Endothelial cell (in vitro differentiated cells): ENCODE measurements at places on chromosomes 7 and 10.

- DNase-seq = no peak
These were observed 86.9 kb downstream of the DAGLB start for GRCh38 chr7:6360841-6361240.

DNA sequence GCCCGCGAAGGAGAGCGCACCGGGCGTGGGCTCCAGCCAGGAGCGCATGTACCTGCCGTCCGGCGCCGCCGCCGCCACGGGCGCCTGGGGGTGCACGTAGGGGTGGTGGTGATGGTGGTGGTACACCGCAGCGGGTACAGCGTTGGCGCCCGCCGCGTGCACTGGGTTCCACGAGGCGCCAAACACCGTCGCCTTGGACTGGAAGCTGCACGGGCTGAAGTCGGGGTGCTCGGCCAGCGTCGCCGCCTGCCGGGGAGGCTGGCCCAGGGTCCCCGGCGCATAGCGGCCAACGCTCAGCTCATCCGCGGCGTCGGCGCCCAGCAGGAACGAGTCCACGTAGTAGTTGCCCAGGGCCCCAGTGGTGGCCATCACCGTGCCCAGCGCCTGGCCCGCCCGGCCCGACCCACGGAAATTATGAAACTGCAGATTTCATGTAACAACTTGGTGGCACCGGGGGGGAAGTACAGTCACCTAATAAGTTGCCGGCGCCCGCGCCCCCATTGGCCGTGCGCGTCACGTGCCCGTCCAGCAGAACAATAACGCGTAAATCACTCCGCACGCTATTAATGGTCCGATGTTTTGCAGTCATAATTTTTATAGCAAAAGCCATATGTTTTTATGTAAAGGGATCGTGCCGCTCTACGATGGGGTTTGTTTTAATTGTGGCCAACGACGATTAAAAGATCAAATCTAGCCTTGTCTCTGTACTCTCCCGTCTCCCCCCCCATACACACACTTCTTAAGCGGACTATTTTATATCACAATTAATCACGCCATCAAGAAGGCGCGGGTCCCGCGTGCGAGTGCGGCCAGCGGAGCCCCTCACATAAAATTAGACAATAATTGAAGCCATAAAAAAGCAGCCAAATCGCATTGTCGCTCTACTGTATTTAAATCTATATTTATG, at the start of gene HOXA9:
TSS of gene HOXA9 (minus strand) at position 449 of the 907 bp plus-strand sequence. CDS start at position 369, 80 bp downstream.
- DNase-seq = no peak

DNA sequence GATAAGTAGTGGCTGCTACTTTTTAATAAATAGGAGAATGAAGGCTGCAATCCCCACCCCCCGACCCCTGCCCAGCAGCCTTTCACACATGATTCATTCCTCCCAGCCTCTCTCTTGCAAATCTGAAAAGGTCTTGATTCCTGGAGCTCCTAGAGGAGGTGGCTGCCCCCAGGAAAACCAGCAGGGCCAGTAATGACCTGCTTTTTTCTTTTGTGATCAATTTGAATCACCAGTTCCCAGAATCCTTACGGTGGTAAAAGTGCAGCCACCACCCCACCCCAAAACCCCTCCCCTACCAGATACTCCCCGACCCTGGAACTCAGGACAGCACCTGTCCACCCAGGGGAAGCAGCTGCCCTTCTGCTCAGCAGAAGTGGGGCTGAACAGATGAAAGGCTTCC, 108.9 kb downstream of the C10orf105 start:
- DNase-seq = no peak

DNA sequence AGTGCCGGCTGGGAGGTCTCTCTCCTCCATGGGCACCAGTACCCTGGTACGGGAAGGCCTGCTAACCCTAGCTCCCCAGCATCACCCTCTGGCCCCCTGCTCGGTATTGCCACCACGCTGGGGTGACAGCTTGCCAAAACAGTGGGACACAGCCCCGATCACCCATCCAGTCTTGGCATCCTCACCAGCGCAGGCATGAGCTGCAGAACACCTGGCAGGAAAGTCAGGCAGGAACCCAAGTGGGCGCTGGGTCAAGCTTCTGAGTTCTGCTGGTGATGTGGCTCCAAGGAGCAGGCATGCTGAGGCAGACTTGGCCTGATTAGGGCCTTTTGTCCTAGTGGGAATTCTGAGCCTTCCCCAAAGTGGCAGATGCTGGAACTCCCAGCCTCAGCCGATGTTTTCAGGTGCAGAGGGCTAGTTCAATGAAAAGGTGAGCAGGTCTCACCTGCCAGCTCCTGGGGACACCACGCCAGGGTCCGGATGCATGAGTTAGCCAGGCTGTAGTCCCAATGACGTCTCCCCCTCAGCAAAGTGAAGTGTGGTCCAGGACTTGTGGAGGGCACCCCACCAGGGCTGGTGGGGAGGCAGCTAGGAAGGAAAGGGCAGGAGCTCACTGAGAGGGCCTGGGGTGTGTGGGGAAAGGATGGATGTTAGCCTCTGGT, 8.5 kb upstream of the ZNF22 start:
- peak; percentile 1 for DNase-seq

GRCh38 chr10:13315361-13315760, 15.5 kb upstream of the PHYH start:
- DNase-seq = no peak

GRCh38 chr7:141649137-141649864, 52.7 kb downstream of the DENND11 start:
- no peak for DNase-seq
